ENCODE measurements at places on chromosomes 4 and X.

DNA sequence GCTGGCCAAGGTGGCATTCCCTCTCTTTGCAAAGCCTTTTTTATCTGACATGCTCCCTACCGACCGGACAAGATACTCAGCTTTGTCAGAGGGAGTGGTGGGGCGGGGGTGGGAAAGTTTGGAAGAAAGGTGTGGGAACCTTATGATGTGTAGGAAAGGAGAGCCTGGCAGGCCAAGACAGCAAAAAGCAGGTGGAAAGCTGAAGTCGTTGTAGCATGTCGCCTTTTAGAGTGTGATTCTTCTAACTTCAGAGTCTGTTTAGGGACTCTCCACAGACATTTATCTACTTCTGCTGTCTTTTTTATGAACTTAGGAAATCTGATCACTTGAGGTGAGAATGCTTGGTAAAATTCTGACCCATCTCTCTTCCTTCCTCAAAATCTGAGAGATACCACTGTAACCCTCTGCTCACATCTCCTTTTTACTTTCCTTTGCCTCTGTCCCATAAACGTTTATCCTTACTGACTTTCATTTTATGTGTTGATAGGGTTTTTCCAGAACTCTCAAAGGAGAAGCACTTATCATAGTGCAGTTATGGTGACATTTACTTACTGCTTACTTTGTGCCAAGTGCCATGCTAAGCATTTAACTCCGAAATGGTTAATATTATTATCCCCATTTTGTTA is 8.2 kb upstream of the RUFY3 start:
- DNase-seq: no peak

DNA sequence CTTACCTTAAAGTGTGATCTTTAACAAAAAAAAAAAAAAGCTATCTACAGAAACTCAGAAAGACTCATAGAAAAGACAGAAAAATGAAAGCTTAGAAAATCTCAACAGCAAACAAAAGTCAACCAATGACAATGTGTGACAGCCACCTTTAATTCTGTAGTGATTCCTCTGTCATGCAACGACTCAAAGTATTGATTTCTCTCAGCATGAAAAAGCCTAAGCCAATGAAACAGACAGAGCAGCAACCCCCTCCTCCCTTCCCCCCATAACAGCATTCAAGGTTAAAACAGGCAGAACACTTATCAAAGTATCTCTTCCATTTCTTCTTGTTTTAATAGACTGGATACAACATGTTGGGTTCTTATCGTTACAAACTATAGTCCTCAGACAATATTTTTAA is 112.5 kb downstream of the MAB21L2 start:
- no peak for DNase-seq

DNA sequence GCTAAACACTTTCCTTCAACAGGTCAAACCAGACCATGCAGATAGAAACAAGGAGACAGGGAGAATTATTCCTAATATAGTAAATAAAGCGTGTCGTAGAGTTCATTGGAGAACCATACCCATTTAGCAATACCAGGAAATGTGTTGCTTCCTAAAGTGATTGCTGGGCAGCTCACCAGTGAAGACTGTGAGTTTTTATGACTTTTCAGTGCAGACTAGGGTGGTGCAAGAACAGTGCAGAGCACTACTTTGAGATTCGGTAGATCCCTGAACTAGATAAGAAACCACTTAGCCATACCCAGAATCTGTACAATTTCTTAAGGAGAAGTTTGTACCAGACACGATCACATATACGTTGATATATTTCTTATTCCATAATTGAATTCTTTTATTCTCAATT is 87.4 kb downstream of the EMCN start:
- DNase-seq: no peak

DNA sequence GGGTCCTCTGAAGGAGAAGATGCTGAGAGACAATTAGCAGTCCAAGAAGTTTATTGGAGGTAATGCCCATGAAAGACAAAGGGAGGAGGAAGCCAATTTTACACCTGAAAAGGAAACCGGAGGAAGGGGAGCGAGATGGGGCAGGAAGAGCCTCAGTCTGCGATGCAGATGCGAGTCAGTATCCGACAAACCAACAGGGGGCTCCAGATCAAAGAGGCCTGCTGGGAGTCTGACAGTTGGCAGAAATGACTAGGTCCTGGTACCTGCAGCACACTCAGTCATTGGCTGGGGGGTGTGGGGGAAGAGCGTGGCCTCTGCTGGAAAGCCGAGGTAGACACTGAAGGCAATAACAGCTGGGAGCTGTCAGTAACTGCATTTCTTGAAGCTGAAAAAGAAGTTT is 231.1 kb upstream of the CENPE start:
- DNase-seq: no peak

- DNase-seq: no peak
Observed at GRCh38 chr4:142312391-142312790, 533.7 kb downstream of the INPP4B start.

DNA sequence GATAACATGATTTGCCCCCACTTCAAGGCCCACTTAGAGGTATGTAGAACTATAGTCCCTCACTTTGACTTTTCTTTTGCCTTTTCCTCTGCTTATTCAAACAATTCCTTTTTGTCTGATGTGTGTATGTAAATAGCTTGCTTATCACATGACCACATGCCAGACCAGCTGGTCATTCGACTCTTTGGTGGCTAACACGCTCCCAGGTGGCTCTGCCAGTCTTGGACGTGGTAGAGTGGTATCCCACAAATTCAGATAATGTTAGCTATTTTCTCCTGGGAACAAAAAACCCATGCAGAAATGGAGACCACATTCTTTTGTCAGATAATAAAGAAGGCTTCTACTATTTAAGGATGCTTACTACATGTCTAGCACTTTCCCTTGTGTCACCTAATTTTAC is 47.9 kb downstream of the ARHGAP24 start:
- DNase-seq: no peak

DNA sequence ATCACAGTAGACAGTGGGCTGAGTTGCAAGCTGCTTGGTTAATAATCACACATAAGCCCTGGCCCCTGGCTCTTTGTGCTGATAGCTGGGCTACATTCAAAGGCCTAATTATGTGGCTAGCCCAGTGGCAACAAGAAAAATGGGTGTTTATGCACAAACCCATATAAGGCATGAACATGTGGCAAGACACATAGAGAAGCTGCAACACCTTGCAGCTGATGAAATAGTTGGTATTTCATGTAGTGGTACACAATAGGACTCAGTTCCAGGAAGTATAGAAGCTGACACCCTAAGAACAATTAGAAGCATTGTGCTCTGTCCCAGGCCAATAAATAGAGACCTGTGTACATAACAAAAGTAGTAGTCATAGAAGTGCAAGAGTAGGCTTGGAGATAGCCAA is 14.6 kb upstream of the ZNF630 start:
- no peak for DNase-seq

GRCh38 chr4:38860788-38861424 is 4.3 kb upstream of the TLR6 start:
- no peak for DNase-seq

DNA sequence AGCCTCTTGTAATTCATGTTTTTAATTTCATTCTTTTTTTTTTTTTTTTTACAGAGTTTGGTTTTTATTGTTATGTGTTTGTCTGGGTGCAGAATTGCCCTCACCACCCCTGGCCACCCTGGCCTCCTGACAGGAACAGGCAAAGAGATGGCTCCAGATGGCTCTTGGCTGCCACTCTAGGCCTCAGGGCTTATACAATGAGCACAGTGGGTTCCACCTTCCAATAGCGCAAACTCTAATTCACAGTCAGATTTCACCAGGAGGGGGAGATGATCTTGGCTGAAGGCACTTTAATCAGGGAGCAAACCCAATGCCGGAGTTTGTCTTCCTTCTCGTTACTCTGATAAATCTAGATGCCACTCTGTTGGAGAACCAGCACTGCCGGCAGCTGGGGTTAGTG is 24.8 kb downstream of the CPE start:
- DNase-seq: no peak

DNA sequence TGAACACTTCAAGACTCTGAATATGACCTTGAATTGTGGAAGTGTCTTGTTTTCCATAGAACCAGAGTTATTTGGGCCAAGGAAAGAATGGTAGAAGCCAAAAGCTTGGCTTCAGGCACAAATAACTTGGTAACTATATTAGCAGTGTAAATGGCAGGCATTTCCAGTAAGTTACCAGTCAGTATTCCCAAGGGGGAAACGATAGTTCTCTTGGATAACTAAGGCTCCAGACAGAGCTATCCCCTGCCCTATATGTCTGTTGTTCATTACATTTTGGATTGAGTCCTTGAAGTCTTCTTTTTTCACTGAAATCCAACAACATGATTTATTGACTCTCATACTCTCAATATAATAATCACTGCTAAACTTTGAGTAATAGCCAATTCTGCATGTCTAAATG is 364.1 kb downstream of the MAGEB5 start:
- DNase-seq: no peak

DNA sequence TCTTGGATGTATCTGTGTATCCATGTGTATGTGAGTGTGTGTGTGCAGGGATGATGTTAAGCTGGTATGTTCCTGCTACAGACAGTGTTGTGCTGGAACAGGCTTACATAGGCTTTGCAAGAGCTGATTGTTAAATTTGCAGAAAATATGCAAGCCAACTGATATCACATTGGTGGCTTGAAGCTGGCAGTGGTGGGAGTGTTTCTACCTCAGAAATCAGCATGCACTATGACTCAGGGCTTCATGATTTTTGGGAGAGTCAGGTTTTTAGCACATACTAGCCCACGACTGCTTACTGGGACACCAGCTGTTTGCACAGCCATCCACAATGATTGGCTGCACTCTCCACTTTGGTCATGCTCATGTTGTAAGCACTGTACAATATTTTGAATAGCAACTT is 261.8 kb downstream of the DHX15 start:
- no peak for DNase-seq

DNA sequence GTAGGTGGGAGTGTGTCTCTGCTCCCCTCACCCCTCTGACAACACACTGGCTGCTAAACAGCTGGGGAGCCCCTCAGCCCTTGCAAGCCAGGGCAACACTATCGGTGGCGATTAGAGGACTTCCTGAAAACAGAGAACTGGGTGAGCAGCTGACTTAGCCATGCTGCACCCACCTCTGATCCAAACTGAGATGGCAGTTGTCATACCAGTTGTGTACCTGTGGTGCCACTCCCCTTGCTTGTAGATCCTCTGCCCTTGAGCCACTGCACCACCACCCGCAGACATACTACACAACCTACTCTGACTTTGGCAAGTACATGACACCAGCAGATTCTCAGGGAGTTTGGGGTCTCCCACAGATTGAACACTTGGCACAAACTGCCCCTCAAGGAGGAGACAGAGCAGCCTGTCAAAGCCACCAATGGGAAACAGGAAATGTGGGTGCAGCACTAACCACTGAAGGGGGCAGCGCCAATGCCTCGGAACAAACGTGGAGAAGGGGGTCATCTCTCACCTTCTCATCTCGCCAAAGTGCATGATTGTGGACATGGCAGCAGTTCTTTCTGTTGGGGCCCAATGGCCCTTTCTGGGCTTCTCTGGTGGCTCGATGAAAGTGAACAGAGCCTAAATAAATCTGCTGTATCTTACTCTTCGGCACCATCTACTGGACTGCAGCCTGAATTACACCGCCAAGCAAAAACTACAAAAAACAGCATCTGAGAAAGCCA is 119.8 kb downstream of the NEK1 start:
- DNase-seq: no peak

- no peak for DNase-seq
Observed at GRCh38 chr4:119313237-119313636, 8.7 kb downstream of the FABP2 start.

DNA sequence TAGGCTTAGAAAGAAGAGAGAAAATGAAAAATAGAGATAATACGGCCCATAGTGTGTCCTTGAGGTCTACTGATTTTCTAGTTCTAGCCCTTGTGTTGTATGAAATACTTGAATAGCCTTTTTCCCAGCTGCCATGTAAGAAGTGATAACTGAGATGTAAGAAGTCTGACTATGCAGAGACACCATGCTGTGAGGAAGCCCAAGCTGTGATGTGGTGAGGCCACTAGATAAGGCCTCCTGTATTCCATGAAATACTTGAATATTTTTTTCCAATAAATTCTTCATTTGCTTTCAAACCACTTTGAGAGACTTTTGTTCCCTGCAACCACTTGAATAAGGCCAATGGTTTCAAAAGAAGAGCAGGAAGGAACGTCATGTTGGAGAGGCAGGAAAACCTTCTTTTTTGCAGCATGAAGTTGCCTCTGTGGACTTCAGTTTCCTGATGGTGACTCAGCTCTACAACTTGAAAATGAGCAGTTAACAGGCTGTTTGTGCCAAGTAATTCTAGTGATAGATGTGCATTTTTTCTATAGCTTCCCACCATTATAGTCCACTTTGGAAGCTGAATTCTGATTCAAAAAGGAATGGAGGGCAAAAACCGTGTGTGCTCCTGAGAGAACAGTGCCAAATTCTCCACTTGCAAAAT is 25.5 kb upstream of the FAM9C start:
- no peak for DNase-seq

DNA sequence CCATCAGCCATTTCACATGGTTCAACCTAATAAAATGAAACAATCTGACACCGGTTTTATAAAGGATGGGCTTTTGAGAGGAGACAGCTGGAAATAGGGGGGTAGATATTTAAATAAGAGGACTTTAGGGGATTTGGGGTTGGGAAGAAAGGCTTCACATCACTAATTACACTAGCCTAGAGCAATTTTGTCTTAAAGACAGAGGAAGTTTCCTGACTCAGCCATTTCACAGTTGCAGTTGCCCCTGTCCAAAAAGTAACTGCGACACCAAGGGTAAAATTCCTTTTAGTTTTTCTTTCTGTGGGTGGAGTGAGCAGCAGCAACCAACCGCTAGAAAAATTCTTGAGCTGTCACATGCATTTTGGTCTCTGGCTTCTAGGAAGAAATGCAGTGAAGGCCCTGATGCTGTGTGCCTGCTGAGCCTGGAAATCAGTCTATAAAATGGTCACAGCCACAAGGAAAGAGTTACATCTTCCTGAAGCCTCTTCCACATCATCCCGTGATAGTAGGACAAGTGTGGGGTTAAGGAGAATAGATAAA is 233.6 kb downstream of the ZNF674 start:
- no peak for DNase-seq

- no peak for DNase-seq
Observed at GRCh38 chr4:186806679-186807421, 83.2 kb upstream of the FAT1 start.

DNA sequence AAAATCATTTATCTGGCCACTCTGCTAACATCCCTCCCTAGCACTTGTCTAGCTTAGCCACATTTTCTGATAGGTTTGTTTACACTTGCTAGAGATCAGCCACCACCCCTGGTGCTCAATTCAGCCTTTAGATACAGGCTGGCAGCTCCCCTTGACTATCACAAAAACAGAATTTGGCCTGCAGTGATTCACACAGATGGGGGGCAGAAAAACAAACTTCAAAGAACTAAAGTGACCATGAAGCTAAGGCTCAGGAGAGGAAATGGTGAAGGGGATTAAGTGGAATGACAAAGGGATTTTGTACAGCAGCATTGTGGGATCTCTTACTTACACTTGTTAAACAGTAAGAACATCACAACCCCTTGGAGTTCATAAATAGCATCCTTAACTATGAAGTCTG is 1718.0 kb upstream of the PCDH7 start:
- no peak for DNase-seq

DNA sequence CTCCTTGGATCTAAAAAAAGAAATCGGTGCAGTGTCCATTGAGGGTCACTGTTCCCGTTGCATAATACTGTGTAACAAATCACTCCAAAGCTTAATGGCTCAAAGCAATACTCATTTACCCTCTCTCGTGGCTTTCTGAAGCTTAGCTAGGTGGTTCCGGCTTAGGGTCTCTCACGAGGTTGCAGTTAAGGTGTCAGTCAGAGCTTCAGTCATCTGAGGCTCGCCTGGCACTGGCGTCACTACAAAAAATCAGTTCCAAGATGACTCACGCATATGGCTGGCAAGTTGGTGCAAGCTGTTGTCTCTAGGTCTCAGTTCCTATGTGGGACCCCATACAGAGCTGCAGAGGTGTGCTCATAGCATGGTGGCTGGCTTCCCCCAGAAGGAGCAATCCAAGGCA is 91.0 kb downstream of the BEND2 start:
- DNase-seq: no peak

All from tibial artery (tissue), 4 donors.